ENCODE measurements at places on chromosomes 2 and 18.

DNA sequence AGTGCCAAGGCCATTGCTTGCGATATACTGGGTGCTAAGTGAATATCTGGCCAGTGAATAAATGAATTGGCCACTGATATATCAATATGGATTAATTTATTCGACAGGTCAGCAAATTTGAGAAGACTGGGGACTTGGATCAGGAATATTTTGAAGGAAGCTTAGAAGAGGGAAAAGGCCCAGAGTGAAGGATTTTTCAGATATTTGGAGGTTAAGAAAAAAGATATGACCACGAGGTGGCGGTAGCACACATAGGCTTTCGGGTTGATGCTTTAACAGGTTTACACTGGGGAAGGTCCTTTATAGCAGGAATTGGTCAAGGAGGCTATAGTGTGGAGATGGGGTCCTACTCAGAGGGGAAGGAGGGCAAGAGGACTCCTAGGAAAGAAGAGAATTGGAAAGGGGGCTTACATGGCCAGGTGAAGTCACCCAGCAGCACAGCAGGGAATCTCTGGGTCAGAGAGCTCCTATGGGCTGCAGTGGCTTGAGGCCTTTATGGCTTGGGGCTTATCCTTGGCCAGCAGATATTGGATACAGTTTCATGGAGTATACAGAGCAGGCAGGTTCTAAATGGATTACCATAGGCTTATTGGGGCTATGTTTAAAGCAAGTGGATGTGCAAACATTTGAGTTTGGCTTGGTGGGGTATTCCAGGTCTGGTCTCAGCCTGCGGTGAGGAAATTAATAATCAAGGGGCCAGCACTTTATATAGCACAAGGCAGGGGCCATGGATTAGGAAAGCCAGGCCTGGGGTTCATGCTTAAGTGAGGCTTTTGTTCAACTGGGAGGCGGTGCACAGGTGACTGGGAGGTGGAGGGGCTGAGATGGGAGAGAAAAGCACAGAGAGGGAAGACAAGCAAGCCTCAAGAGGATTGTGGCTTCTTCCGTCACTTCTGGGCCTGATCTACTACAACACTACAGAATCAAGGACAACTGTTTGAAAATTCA, 9.7 kb downstream of the IL1RN start:
- peak; percentile 46 for DNase-seq

DNA sequence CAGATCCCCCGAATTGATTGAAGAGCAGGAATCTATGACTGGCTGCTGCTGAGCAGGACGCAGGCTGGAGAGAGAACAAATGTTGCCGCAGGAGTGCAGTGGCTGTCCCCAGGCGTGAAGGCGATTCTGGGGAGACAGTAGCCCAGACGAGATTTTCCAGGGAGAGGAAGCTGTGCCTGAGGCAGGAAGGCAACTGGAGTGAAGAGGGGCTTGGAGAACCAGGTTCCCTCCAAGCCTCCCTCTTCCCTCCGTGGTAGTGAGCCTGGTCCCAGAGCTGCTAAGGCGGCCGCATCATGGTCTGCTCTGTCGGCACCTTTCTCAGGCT, 1.3 kb upstream of the NPPC start:
- no peak for DNase-seq

DNA sequence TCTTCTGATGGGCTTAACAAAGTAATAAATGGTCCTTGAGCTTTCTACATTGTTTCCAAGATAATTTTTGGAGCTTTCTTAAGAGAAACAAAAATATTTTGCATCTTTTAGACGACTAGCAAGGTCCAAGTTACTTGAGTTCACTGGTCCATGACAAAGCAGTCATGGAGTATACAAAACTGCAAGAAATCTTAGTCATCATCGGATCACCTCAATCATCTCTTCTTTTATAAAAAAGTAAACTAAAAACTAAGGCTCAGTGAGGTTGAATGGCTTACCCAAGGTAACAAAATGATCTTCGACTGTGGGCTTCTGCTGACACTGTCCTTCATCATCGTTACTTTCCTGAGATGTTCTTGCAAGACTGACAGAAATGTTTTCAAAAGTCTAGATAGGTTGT, 11.9 kb downstream of the FIGN start:
- DNase-seq: no peak

DNA sequence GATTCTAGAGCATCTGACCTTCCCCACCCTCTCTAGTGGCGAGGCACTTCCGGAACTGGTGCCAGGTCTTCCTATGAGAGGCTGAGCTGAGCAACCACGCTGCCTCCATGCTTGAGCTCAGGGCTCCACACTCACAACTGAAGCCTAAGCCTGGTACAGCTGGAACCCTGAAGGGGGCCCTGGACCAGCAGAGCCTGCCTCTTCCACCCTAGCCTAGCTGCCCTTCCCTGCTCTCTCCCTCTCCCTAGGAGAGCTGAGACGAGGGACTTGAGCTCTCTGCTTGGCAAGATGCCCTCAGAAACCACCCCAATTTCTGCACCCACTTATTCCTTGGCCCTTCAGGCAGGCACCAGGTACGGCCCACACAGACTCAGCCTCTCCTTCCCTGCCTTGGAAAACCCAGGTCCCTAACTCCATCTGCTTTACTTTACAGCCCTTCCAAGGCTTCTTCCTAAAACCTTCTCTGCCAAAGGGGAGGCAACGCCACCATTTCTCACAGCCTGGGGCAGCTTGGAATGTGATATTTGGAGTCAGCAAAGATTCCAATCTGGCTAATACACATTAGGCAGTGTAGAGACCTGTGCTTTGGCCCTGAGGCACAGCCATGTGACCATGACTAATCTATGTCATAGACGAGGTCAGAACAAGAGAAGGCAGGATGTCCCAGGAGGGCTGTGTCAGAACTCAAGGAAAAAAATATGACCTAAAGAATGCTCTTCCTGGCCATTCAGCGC, 18.8 kb downstream of the COX7A2L start:
- DNase-seq: no peak

GRCh38 chr2:20141056-20141762, 83.7 kb downstream of the SDC1 start:
- no peak for DNase-seq

DNA sequence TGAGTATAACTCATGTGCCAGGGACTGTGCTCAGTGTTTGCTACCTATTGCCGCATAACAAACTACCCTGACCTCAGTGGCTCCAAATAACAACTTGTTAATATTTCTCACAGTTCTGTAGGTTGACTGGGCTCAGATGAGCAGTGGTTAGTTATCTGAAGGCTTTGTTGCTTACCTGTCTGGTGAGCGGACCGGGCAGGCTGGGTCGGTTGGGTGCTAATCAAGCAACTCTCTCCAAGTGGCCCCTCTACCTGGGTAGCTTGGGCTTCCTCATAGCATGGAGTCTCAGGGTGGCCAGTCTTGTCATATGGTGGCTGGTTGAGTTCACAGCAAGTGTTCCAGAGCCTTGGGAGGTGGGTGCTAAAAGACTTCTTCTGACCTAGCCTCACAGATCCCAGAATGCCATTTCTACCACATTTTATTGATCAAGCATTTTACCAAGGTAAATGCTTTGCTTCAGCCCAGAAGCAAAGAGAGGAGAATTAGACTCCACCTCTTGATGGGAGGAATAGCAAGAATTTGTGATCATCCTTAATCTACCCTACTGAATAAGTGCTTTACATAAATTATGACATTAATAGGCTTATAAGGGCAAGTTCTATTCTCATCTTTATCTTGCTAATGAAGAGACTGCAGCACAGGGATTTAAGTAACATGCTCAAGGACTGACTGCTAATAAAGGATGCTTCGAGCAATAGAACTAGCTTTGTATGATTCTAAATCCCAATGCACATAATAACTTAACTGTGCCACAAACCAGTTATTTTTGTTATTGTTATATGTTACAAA, 16.9 kb downstream of the RAB31 start:
- DNase-seq: no peak

DNA sequence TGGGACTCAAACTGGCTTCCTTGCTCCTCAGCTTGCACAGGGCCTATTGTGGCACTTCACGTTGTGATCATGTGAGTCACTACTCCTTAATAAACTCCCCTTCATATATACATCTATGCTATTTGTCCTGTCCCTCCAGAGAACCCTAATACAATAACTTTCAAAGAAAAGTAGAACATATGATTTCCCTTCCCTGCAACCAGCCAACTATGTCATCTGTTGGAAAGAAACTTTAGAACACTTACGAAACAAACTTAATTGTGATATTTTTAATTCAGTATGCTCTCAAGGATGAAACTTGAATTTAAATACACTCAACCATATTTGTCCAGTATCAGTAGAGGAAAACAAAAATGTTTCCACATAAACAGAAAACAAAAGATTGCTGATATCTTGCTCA, 84.4 kb downstream of the DYM start:
- DNase-seq: no peak

GRCh38 chr2:23606196-23606595, 221.2 kb downstream of the KLHL29 start:
- no peak for DNase-seq

DNA sequence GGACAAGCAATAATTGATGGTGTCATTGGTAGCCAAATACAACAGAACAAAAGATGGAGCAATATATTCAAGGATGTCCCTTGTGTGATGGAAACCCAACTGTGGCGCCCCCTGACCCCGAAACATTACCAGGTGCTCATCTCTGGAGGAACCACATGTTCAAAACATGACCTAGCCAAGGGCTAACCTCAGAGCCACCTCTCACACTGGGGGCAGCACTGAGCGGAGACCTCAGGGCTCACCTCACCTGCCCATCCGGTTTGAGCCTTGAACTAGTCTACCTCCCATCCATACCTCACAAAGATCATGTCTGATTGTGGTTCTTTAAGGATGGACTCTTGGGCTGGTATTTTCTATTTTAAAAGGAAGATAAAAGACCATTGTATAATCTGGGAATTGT, 314.4 kb upstream of the CDH7 start:
- no peak for DNase-seq

DNA sequence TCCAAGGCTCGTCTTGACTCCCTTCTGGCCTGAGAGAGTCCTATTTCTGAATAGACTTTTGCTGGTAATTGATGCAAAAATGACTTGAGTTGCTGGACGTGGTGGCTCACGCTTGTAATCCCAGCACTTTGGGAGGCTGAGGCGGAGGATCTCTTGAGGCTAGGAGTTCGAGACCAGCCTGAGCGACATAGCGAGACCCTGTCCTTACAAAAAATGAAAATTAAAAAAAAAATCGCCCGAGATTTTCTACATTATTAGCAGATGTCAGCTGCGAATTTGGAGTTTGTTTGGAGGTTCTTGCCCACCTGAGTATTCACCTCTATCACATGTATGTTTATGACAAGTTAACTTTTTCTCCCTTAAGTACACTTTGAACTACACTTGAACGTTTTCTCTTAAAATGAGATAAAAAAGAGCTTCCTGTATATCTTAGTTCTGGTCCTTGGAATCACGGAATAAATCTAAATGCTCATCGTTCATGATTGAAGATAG, 471 bp upstream of the C2orf42 start:
- DNase-seq: no peak

GRCh38 chr2:171391532-171391931, 42.3 kb downstream of the METTL8 start:
- no peak for DNase-seq

DNA sequence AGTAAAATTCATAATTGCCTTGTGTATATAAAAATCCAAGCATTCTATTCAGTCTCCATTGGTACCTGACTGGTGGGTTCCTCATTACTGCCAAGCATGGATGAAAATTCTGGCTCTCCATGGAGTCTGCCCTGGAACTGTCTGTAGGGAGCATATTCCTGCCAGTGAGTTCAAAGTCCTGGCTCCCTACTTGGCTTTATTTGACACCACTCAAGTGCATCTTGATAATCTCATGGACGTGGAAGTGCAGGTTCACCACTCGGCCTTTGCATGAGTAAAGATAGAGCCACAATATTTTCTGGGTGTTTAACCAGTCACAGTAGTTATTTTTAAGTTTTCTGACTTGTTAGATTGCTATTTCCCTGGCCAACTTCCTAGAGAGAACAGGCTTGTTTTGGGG, 63.5 kb downstream of the CNTNAP5 start:
- DNase-seq: no peak

DNA sequence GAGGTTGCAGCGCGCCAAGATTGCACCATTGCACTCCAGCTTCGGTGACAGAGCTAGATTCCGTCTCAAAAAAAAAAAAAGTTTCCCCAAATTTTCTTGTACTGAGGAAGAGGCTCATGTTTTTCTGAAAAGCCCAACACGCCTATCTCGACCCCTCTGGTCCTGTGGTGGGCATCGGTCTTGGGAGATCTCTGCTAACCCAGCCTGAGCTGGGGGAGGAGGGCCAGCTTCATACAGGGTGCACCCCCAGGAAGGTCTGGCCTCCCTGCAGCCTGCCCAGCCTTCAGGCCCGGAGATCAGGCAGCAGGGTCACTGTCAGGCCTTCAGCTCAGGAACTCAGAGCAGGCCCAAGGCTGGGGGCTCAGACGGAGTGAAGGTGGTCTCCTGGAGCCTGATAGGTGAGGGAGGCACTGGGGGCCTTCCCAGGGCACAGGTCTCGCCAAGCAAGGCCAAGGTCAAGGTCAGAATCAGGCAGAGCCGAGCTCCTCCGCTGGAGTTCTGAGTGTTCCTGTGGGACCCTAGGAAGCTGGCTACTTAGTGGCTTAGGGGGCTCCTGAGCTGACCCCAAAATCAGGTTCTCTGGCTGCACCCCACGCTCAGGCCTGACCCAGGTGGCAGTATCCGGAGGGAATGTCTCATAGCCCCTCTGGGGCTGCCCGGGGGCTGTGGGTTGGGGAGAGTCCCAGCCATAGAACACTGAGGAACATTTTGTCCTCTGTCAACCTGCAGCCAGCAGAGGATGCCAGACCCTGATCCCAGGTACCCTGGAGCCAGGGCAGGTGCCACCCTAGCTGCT, 37.9 kb upstream of the SMAD7 start:
- no peak for DNase-seq

GRCh38 chr2:75573145-75573878, 12.6 kb upstream of the EVA1A start:
- DNase-seq: no peak

GRCh38 chr2:175807031-175807873, 194.8 kb downstream of the LNPK start:
- DNase-seq: no peak

DNA sequence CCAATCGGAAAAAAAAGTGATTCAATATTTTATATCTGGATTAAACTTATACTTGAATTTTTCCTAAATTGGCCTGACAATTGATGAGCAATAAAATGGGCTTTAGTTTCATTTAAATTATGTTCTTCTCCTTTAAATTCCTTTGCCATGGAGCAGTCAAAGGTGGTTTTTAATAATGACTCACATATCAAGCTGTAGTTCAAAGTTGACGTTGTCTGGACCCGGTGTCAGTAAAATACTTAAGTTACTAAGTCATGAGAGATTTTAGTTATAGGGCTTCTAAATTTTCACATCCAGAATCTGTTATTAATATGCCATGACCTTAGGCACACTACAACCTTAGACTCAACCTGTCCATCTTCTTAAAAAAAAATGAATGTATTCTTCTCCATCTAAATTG, 62.5 kb downstream of the CDH2 start:
- DNase-seq: no peak
